Activated T-helper 1 cell treated with anti-CD3 and anti-CD28 coated beads, Interleukin-2, amount 50 U/mL, for 16 hours (primary cell): ENCODE measurements at places on chromosomes 1 and 21.

- no peak for DNase-seq
These were observed 114.3 kb upstream of the GRIK3 start for GRCh38 chr1:37148663-37149062.

DNA sequence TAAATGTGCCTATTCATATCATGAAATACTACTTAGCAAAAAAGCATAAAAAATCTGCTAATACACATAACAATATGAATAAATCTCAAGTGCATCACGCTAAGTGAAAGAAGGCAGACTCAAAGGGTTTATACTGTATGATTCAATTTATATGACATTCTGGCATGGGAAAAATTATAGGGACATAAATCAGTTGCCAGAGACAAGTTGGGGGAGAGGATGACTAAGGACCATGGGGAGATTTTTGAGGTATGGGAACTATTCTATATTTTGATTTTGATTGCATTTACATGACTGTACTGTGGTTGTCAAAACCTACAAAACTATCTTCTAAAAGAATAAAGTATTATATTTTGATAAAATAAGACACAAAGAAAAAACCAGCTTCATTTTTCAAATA, 650.3 kb upstream of the NR5A2 start:
- no peak for DNase-seq

GRCh38 chr1:183025010-183025337, 1.8 kb downstream of the LAMC1 start:
- DNase-seq = no peak

- DNase-seq = no peak
These were observed 90.1 kb downstream of the LRRC40 start for GRCh38 chr1:70115315-70115714.

DNA sequence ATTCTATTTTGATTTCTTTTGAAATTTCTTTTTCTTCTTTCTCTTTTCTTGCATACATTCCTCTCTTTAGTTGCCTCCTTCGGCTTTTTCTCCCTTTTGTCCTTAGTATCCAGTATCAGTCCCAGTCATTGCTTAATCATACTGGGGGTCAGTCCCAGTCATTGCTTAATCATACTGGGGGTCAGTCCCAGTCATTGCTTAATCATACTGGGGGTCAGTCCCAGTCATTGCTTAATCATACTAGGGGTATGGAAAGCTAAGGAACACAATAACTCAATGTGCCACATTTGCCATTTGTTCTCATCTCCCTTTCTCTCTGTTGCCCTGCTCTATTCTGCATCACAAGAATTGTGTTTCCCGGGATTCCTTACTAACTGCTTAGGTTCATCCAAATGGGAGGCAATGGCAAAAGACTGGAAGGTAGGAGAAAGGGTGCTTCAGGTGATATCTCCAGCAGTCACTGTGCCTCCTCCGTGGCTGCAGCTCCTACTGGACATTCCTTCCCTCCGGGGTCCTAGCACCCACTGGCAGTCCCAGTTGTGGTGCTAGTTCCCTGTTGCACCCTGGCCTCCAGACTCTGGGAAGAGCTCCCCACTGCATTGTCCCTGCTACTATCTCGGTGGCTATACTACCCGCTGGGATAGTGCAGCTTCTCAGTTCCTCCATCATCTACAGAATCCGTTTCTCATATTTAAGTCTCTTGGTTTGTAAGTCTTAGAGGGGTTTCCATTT, 32.6 kb upstream of the LAMC1 start:
- no peak for DNase-seq

- no peak for DNase-seq
These were observed 51.2 kb downstream of the IL23R start for GRCh38 chr1:67217417-67217816.

DNA sequence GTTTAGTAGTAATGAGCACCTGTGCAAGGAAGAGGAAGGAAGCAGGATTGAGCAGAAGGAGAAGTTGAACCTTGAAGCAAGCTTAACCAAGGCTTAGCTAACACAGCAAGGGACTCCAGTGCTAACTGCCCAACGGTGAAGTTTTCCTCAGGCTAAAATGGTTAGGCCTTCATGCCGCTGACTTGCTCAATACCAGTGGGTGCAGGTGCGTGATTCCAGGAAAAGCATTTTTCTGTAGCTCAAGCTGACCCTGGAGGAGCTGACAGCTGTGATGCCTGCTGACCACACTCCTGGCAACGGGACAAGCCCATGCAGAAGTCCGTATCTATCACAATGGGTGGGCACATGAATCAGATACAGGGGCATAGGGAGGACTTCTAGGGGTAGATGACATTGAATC, 76.5 kb upstream of the FGGY start:
- DNase-seq = no peak

- DNase-seq = no peak
These were observed 149.9 kb downstream of the SYF2 start for GRCh38 chr1:25082216-25082899.

- DNase-seq = no peak
These were observed 91.7 kb downstream of the TPR start for GRCh38 chr1:186283374-186283773.

DNA sequence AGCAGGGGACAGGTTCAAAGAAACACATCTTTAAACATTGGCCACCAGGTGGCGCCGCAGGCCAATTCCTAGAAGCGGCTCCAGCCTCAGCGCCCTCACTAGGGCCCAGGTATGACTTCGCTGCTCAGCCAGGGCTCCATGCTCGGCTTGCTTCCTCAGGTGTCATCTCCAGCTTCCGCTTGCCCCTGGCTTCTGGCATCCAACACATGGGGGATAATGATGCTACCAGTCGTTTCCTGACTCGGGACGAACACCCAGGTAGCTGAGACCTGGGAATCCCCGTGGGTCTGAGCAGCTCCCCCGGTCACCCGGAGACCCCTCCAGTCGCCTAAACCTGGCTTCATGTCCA, 8.5 kb upstream of the MEX3A start:
- peak; percentile 88 for DNase-seq

GRCh38 chr1:154751690-154752089, 118.4 kb downstream of the KCNN3 start:
- no peak for DNase-seq

DNA sequence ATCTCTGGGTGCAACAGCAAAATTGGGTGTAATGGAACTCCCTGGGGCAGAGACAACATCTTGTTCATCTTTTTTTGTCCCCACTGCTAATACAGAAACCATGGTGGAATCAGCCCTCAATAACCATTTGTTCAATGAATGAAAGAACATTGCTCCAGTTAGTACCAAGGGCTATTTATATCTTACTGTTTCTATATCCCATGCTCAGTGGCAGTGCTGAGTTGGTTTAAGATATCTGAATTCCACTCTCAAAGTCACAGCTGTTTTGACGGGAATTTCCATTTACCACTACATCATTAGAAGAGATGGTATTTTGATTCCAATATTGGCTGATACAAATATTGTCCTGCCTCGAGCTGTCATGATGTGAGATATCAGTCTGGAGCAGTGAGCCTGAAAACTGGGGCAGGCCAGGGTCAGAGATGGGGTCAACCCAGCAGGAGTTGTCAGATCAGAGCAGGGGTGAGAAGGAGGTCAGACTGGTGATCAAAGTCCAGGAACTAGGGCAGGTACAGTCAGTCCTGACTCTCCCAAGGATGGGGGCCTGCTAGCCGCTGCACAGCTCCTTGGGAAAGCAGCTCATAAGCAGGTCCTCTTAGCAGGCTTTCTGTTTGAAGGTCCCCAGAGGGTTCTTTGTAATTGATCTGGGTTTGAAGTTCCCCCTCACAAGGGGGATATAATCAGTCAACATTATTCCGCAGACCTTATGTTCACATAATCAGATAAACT, 5.8 kb upstream of the PHC2 start:
- DNase-seq = no peak

GRCh38 chr1:165068741-165069140, 287.8 kb downstream of the LMX1A start:
- DNase-seq = no peak

DNA sequence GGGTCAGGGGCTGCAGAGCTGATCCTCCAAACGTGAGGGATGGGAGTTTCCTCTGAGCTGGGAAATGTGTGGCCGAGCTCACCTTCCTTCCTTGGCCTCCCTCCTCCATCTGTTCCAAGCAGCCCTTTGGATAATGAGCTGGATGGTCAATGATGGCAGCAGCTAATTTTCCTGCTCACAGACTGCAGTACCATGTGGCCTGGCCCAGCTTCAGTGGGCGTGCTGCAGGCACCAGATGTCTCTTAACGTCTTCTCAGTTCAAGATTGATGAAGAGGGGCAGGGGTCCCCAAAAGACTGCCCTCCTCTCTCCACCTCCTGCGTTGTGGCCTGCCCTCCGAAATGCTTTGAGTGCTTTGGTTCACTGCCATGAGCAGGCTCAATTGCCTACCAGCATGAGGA, 86.0 kb downstream of the UBIAD1 start:
- no peak for DNase-seq

DNA sequence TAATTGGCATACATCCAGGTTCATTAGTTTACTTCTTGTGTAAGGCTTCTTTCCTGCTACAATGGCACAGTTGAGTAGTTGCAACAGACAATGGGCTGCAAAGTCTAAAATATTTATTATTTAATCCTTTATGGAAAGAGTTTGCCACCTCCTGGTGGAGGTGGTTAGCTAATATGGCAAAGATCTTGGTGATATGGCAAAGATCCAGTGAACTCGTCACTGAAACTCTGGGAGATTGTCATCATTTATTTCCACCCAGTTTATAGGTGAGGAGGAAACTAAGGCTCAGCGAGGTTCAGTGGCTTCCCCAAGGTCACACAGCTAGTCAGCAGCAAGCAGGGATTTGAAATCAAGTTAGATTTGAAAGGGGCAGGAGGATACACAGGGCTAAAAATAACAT, 16.1 kb upstream of the IFFO2 start:
- DNase-seq = no peak

DNA sequence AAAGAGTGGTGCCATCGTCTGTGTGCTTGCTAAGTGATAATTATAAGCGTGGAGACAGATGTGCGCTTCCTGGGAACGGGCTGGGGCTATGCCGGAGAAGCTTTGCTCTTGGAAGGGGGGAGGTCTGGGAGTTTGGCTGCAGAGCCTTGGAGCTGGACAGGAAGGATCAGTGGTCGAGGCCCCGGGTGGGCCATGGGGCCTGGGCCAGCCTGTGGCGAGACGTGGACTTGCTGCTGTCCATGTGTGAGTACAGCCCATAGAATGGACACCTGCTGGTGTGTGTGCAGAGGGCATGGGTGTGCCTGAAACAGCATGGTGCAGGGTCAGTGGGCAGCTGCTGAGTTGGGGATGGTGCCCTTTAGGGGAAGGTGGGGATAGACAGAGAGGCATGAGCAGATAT, 121.3 kb downstream of the PCBP3 start:
- DNase-seq = no peak
